Activated T-helper 2 cell treated with anti-CD3 and anti-CD28 coated beads, Interferon-gamma antibody, Interleukin-2, Interleukin-4, amounts not matched to agents 10 μg/mL and 5 μg/mL and 100 μg/mL, durations not matched to agents 14 hours and 24 hours and 36 hours (primary cell): ENCODE measurements at places on chromosomes 1 and 21.
A peak's percentile ranks its signal among the peaks of the same experiment; 100 is the strongest.

DNA sequence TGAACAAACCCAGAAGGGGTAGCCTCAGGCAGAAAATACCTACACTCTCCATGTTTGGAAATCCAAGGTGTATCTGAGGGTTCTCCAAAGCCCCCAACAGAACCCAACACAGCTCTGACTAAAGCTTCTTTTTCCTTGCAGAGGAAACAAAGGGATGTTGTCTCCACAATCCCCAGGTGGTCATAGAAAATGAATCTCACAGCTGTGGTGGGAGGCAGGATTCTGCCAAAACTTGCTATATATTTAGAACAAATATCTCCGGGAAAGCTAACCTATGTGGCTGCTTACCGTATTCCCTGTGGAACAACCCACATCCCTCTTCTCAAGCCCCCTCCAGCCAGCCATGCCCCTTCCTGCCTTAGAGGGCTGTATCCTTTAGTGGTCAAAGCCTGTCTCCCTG, 406.1 kb downstream of the PRDM2 start:
- no peak for DNase-seq

GRCh38 chr1:175179837-175180590, 12.6 kb downstream of the KIAA0040 start:
- no peak for DNase-seq

GRCh38 chr1:231039161-231040018, 664 bp downstream of the FAM89A start:
- peak; percentile 25 for DNase-seq

- DNase-seq = no peak
These were observed 348.7 kb upstream of the PTBP2 start for GRCh38 chr1:96372881-96373280.

DNA sequence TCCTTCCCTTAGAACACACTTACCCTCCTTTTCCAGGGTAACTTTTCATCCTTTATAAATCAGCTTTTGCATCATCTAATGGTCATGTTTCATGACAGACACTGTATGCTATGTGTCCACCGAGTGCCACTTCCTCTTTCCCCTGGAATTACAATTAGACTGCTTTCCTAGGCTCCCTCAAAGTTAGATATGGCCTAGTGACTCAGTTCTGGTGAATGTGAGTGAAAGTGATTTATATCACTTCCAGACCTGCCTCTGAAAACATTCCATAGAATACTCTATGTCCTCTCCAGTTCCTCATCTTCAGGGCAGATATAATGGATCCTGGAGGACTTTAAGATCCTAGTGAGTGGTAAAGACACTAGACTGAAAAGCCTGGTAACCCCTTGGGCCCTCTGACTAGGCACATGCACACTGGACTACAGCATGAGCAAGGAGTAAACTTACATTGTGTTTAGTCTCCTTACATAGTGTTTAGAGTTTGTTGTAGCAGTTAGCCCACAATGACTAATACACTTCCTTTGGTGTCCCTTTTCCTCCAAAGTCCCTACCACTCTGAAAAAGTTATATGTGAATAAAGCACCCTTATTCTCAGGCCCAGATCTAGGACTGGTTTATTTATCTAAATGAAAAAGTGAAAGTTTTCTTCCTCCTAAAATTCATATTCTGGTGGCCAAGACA, 59.3 kb downstream of the GPR88 start:
- DNase-seq = no peak

- DNase-seq = no peak
These were observed 14.5 kb downstream of the CFAP74 start for GRCh38 chr1:1989102-1989542.

DNA sequence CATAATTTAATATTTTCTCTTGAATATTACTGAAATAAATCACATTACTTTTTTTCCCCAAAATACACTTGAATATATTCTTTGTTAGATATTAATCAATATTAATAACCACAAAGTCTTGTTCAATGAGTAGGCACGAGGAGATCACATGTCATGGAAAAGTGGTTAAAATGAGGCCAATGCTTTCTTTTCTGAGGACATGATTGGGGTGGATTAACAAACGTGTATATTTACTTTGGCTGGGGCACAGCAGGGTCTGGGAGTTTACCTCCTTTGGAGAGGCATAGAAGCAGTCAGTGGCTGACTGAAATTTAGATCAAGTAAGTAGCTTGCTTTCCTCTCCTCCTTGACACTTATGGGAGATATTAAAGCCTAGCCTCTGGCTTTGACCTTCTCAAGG, 664.3 kb upstream of the B3GALT2 start:
- DNase-seq = no peak
